NCI-H1436 treated with DMSO at 0.1 percent for 48 hours (cell line): ENCODE measurements at places on chromosomes 7 and 10.

DNA sequence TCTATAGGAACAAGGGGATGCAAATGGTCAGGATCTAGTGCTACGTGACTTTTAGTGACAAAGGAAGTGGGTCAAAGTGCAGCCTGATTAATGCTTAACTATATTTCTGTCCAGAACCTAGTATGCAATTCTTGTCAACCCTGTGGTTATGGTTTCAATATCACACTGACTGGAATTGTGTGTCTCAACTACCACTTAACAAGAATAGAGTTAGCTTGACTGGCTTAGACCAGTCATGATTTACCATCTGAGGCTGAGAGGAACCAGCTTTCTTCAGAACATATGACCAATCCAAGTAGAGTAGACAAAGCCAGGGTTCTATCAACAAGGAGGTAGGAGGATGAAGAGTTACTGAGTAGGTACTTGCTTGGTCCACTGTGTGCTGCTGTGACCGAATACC, 54.4 kb downstream of the MYPN start:
- no peak for DNase-seq

DNA sequence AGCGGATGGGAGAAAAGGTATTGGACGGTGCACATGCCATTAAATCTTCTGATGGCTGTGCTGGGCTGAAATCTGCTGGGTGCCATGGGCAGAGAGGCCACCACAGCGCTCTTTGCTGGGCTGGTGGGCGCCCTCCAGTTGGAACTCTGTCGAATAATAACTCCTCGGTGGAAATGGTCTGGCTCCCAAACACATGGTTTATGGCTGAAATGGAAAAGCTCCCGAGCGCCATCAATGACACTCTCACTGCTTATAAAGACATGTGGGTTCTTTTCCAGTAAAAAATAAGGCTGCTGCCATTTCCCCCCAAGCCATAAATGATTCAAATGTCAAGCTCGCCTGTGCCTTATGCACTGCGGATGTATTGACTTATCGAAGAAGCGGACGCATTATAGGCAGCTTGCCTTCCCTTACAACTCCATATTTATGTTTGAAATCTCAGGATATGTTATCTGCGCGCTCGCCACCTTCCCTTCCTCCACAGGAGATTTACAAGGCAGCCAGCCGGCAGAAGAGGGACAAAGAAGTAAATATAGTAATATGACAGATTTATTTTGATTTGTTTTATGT, 239.0 kb upstream of the MKI67 start:
- DNase-seq = no peak

- no peak for DNase-seq
These were observed 459.3 kb downstream of the HTR7 start for GRCh38 chr10:90398566-90398965.

DNA sequence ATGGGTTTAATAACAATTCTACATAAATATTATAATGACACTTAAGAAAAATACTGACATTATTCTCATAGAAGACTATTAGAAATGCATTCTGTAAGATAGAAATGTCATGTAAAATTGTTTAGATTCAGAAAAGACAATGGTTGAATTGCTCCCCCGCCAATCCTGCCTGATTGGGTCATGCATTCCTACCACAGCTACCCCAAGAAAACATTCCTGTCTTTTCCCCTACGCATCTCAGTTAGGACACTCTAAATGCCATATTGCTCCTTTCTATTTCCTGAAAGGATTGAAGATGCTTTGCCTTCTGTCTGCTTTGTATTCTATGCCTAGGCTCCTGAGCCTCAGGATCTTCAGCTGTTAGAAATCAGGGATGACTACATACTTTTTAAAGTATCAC, 109.4 kb downstream of the DGKB start:
- no peak for DNase-seq

- no peak for DNase-seq
These were observed 275.2 kb downstream of the IPMK start for GRCh38 chr10:57992321-57993077.

GRCh38 chr10:9024210-9024609, 969.7 kb downstream of the GATA3 start:
- no peak for DNase-seq

DNA sequence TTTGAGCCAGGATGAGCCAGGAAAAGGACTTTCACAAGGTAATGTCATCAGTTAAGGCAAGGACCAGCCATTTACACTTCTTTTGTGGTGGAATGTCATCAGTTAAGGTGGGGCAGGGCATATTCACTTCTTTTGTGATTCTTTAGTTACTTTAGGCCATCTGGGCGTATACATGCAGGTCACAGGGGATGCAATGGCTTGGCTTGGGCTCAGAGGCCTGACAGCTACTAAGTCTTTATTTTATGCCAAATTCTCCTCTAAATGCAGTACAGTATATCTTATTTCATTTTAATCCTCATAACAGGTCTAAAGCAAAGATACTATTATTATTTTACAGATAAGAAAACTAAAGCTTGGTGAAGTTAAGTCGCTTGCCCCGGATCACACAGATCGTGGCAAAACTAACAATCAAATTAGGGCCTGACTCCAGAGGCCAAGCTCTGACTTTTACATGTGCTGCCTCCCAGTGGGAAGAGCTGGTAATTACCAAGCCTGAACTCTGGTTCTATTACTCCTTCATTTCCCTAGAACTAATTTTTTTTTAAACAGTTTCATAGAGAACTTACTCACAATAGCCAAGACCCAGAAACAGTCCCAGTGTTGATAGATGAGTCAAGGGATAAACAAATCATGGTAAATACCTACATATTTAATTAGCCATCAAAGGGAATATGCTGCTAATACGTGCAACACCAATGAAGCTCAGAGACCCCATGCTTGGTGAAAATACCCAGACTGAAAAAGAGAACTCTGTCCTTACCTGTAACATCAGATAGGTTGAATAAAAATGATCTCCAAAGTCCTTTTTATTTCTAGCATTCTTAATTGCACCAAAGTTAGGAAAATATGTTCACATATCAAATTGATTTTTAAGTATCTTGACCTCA, 35.4 kb downstream of the C7orf25 start:
- no peak for DNase-seq

DNA sequence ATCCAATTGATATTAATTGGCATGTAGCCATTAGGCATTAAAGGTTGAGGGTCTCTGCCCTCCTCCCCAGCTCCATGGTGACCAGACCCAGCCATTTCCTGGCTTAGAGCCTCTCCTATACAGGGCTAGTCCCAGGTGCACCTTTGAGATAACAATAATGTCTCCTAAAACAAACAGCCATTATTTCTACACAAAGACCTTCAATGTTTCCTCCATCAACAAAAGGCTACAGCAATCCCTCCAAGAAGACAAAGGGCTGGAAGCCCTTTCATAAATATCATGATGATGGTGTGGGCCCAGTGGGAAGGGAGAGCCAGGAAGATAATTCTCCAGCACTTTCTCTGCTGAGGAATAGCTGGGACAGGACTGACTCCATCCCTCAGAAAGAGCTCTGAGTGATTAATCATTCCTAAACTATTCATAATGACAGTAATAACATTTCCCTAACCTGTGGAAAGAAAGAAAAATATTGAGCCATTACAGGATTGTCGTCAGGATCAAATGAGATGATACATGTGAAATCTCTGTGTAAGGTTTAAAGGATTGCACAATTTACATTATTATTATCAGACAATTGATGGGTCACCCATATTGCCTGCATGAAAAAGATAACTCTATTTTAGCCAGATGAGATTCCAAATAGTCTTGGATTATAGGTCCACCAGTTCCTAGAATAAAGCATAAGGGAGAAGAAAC, 10.2 kb downstream of the PKD2L1 start:
- no peak for DNase-seq

DNA sequence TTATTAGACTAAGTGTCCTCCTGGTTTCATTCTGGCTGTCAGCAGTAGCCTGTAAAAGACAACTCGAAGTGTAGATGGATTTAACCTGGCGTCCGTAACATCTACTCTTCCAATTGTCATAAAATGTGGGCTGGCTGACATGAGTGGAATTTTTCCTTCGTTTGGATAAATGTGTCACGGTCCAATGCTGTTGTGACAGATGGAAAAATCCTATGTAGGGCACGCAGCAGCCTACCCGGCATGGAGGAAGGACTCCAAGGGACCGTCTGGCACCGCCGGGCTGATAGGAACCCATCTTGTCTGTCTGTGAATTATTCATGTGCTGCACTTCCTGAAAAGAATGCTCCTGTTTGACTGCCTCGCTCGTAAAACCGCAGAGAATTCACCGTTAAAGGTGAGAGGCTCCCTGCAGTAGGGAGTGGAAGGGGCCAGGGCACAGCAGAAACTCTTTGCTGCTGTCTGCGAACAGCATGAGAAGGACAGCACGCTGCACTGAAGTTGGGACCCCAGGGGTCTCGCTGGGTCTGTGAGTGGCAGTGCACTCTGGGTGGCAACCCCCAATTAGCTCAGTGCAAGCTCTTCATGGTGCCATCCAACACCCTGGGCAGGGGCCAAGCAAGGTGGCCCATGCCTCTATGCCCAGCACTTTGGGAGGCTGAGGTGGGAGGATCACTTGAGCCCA, 1.6 kb upstream of the ORAI2 start:
- DNase-seq = no peak

DNA sequence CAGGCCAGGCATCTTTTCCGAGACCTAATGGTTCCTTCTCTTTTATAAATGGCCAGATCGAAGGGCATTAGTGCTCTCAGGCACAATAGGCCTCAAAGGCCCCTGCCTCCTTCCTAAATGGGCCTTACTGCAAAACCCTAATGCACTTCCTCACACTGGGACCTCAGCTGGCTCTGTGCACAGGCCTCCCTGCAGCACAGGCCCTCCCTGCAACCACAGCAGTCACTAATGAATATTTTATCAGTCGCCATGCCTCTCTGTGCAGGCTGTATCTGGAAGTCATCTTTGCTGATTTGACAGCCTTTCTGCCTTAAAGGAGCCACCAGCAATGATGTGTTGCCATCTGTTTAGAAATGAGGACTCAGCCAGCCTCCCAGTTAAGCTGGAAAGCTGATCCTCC, 54.9 kb upstream of the SDK1 start:
- DNase-seq = no peak

DNA sequence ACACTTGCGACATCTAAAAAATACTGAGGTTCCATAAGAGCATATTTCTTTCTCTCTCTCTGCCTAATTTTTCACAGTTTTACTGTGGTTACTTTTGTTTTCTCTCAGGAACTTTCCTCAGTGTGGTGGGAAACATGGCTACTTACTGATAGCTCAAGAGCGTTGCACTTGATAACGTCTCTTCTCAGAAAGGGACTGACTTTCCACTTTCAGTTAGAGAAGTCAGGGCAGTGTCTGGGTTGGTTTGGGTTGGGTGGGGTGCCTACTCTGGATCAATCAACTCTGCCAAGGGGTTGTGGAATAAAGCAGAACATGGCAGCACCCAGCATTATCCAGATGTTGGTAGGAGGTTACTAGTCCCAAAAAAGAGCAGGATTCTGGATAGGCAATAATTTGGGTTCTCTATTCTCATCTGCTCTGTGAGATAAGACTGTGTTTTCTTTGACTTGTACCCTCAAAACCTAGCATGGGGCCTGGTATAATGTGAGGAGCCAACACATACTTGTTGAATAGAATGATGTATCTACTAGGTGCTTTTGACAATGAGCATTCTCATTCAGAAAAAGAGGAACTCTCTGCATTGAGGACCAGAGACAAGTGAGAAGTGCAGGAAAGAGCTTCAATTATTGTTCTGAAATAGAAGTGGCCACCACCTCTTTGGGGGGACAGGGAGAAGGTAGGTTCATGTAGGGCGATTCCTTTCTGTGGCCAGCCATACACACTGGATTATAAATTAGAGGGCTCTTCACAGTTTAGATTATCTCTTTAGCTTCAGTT, 315.7 kb downstream of the REEP3 start:
- no peak for DNase-seq

- no peak for DNase-seq
These were observed 23.0 kb downstream of the SMKR1 start for GRCh38 chr7:129525225-129525862.
